ENCODE measurements at places on chromosomes 11 and 22.
A peak's percentile ranks its signal among the peaks of the same experiment; 100 is the strongest.

DNA sequence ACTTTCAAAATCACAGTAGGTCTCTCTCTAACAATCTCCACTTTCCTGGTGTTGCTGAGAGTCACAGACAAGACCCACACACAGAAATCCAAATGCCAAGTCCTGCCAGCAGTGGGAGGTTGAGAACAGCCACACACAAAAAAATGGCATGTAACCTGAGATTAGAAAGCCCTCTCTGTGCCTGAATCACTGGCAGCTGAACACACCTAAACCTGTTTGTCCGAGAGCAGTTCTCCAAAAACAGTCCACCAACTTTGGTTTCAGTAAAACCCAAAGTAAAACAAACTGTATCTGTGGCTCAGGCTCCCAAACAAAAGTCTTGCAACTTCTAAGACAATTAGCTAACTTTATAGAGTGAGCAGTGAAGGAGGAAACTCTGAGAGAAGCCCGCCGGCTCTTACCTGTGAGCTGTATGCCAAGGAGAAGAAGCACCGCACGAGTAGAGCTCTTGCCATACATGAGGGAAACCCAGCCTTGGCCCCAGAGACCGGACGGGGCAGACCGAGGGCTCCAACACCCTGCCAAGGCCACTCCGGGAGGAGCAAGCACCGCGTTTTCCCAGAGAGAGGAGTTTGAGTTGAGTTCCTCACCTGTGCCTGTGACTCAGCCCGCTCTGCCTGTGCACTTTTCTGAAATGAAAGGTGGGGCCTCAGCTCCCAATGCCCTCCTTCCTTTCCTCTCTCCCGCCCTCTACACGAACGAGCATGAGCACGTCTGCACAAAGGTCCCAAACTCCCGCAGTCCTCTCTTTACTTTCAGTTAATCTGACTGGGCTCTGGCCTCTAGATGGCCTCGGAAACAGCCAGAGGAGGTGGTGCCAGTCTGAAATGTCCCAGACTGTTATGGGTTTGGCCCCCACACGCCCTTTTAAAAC lies at the start of gene MPZL2:
Gene MPZL2 (minus strand): TSS at position 603 of the 874 bp plus-strand sequence. CDS start 144 bp downstream, at position 459.
- no peak for DNase-seq

DNA sequence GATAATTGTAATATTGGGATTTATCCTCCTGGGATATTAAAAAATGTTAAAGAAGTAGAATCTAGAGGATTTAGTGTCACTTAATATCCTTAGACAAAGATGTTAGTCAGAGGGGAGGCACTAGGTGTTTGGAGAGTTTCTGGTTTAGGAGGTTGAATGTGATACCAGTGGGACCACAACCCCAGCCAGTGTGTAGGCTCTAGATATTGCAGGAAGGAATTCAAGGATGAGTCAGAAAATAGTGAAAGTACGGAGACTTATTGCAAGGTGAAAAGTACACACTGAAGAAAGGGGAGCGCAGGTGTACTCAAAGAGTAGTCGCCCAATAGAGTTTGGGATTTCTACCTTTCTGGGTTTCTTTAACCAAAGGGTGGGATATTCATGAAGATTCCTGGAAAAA lies 5.7 kb upstream of the TMEM41B start:
- no peak for DNase-seq

- DNase-seq = no peak
Measured at GRCh38 chr22:25955323-25955722, 213.3 kb downstream of the MYO18B start.

GRCh38 chr22:50276143-50276542 lies 6.0 kb upstream of the MAPK11 start:
- DNase-seq = peak; percentile 59

DNA sequence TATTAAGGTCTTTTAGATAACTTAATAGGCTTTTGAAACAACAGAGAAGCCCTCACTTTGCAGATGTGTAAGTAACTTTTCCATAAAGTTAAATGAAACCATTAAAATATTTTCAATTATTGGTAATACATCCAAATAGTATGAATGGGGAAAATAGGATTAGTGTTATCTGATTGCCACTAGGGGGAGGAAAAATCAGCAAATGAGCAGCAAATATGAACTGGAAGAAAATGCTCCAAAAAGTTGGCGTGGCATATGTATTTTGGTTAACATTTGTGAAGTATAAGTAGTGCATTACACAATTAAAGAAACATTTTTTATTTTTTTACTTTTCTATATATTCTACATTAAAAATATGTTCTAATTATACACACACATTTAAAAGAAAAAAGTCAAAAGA lies 259.8 kb upstream of the ANO5 start:
- DNase-seq = no peak

DNA sequence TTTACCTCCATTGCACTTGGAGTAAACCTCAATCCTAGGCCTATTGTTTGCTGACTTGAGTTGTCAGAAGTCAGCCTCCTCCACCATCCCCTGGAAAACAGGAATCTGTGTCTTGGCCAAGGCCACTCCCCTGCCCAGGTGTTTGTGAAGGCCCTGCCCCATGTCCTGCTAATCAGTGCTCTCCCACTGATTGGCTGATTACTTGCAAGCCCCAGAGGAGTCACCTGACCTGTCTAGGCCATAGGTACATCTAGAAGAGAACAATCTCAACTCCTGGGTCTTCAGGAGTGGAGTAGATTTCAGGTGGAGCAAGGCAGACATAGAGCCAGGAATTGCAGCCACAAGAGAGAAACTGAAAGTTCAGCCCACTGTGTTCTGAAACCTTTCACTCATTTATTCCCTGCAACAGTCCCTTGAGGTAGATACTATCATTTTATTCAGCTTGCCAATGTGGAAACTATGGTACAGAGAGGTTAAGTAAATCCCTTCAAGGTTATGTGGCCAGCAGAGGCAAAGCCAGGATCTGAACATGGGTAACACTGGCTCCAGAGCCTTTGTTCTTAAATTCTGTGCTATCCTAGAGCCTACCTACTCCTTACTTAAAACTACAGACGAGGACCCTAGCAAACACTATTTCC lies 10.4 kb downstream of the OAF start:
- DNase-seq = no peak

DNA sequence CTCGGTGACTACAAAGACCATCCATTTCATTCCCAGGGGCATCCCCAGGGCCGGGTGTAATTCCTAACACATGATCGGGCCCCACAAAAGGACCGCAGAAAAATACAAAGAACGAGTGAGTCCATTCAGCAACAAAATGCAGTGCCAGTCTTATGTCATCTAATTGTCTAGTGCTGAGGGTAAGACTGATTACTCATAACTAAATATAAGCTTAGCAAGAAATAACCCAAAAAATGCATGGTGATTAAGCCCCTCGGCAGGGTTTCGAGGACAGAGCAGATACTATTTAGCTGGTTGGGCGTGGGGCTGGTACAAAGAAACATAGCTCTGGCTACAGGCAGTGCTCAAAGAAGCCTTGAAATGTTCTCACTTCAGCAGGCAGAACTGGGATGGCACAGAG lies 1078.9 kb downstream of the OPCML start:
- no peak for DNase-seq

GRCh38 chr11:47914743-47915142 lies 65.6 kb upstream of the PTPRJ start:
- DNase-seq = no peak

GRCh38 chr11:128456566-128457268 lies 130.6 kb downstream of the ETS1 start:
- DNase-seq = no peak

GRCh38 chr11:19378814-19379213 lies 138.1 kb upstream of the E2F8 start:
- DNase-seq = no peak

DNA sequence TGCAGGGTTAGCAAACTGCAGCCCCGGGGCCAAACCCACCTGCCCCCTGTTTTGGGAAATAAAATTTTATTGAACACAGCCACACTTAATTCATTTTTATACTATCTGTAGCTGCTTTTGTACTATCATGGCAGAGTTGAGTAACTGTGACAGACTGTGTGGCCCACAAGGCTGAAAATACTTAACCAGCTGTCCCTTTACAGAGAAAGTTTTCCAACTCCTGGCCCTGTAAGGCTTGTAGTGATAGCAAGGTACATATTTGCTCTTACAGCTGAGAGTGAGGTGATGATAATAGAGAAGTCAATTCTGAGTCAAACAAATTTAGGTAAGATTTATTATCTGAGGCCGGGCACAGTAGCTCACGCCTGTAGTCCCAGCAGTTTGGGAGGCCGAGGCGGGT lies 87.4 kb upstream of the SLC6A5 start:
- no peak for DNase-seq

GRCh38 chr11:10414659-10415058 lies 40.4 kb upstream of the AMPD3 start:
- no peak for DNase-seq

- DNase-seq = no peak
Measured at GRCh38 chr11:61037441-61038093, 64.7 kb upstream of the CD5 start.

GRCh38 chr11:69333149-69333710 lies 39.3 kb downstream of the MYEOV start:
- no peak for DNase-seq

- DNase-seq = no peak
Measured at GRCh38 chr11:127452533-127452932, 452.0 kb upstream of the KIRREL3 start.

- no peak for DNase-seq
Measured at GRCh38 chr22:44721213-44721612, 19.2 kb downstream of the PRR5 start.

DNA sequence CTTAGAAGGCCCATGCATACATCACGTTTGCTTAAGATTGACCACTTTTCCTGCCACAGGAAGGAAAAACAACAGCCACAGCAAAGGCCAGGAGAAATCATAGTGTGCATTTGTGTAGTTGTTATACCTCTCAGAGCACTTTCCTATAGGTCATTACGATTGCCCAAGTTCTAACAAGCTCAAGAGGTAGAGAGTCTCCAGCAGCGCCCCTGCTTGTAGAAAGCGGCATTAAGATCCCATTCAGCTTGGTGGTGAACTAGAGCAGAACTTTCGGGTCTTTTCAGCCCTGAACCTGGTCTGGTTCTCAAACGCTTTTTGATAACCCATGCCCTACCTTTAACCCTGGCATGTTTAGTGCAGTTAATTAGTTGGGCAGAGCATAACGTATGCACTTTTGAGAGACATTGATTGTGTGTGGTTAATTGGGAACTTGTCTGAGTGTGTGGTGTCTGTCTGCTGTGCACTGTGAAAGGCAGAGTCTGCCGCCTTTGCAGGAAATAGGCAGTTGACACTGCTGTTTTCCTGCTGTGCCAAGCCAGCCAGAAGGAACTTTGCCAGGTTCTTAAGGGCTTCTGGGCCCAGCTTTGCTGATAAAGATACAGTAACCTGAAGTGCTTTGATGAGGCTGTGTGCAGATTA lies 109.9 kb upstream of the CLMP start:
- no peak for DNase-seq

DNA sequence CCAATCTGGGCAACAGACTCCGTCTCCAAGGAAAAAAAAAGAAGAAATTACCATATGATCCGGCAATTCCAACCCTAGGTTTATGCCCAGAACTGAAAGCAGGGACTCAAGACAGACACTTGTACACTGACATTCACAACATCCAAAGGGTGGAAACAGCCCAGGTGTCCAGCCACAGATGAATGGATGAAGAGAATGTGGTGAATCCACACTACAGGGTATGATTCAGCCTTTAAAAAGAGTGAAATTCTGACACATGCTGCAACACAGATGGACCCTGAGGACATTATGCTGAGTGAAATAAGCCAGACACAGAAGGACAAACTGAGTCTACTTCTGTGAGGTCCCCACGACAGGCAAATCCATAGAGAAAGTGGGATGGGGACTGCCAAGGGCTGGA lies 43.9 kb downstream of the SGSM3 start:
- no peak for DNase-seq

- DNase-seq = no peak
Measured at GRCh38 chr11:71263386-71263785, 11.0 kb upstream of the SHANK2 start.

DNA sequence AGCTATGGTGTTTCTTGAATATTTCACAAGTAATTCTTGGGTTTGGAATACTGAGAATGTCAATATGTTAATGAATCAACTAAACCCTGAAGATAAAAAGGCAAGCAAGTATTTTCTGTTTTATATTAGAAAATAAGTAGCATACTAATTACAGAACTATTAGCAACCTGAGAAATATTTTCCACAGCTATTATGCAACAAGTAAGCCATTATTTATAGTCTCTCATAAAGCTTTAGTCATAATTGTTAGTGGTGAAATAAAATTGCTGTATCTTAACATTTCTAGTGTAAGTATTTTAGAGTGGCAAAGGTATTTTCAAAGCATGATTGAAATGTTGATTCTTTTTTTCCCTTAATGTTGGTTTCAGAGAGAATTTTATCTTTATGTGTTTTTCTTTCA lies 53.3 kb downstream of the FAR1 start:
- DNase-seq = no peak

- no peak for DNase-seq
Measured at GRCh38 chr11:72263361-72263760, 19.4 kb upstream of the PHOX2A start.

DNA sequence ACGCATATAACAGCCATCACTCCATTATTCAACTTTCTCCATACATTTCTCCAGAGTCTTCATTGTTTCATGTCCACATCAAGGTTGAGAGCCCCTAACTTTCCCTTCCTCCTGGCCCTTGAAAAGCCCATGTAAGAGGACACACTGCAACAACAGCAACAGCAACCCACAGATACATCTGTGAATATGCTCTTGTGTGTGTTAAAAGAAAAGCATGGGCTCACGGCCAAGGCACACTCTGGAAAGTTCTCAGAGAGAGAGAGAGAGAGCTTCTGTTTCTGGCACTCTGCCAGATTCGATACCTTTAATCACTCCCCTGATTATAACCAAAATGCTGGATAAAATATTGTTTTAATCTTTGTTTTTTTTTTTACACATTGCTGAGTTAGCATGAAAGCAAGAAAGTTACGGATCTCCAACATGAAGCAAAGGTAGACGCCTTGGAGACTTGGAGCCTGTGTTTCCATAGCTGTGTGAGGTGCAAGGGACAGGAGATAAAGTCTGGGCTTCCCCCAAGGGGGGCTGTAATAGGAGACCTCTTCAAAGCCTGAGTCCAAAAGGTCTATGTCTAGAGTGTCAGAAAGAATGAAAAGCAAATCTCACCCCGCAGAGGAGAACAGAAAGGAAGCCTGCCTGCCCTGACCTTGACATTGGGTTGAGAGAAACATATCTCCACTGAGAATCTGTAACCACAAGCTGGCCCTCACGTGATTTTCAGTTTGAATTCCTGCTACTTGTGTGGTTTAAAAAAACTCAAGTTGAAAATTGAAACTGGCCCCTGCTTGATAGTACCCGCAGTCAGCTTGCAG lies 33.7 kb upstream of the MPPED1 start:
- DNase-seq = no peak

DNA sequence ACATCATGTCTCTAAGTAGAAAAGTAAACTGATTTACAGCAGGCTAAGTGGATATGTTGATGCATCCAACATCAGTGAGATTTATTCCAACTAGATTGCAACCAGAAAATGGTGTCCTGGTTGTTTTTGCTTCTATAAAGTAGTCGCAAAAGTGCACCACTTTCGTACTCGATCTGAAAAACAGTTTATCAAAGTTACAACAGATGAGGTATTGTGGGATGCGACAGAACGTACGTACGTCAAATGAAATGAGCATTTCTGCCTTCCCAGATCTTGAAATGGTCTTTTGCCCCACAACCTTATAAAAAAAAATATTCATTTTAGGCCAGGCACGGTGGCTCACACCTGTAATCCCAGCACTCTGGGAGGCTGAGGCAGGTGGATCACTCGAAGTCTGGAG lies 13.7 kb downstream of the GRAP2 start:
- no peak for DNase-seq

- no peak for DNase-seq
Measured at GRCh38 chr11:12581923-12582322, 92.3 kb upstream of the TEAD1 start.

Data from C1 segment of cervical spinal cord (tissue), 14 donors.